GM23338 (cell line): ENCODE measurements at places on chromosomes 11 and 22.

DNA sequence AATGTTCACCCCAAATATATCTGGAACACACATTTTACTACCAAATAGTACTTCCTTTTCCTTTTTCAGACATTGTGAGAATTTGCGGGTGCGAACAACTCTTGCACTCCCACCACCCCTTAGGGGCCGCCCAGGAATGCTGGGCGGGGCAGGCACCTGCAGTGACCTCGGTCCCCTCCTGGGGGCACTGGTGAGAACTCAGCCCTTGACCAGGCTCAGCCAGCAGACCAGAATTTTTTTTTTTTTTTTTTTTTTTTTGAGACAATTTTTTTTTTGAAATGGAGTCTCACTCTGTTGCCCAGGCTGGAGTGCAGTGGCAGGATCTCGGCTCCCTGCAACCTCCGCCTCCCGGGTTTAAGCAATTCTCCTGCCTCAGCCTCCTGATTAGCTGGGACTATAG lies 75.8 kb downstream of the ARHGAP8 start:
- DNase-seq = peak; percentile 66

GRCh38 chr22:28521451-28521850 lies 158.2 kb downstream of the TTC28 start:
- no peak for DNase-seq

- no peak for DNase-seq
Observed at GRCh38 chr11:13929395-13929891, 33.1 kb upstream of the SPON1 start.

DNA sequence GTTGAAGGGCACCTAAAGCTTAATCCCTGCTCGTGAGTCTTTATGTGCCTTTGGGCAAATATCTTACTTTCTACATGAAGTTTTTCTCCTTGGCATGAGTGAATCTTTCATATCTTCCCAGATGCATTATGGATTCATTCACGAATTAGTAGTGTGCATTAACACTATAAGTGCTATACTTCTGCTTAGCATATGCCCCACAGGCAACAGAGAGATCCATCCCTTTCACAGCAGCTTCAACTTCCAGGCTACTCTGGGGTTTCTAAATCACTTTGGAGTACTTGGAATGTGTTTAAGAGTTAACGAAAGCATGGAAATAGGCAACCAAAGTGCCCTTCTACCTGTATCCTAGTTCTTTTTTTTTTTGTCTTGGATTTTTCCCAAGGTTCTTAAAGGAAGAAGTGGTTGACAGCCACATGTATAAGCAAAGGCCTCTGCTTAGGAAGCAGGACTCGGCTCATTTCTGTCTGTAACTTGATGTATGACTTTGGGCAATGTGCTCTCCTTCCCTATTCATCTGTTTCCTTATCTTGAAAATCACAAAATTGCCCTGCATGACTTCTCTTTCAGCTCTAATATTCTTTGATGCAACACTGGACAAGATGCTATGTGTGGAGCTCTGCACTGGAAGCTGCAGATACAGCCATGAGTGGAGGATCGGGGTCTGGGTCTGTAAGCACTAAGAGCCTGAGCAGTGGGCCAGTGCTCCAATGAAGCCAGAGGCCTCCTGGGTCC lies 54.5 kb upstream of the ME3 start:
- DNase-seq = no peak

- DNase-seq = no peak
Observed at GRCh38 chr11:87453531-87454089, 415.9 kb downstream of the TMEM135 start.

DNA sequence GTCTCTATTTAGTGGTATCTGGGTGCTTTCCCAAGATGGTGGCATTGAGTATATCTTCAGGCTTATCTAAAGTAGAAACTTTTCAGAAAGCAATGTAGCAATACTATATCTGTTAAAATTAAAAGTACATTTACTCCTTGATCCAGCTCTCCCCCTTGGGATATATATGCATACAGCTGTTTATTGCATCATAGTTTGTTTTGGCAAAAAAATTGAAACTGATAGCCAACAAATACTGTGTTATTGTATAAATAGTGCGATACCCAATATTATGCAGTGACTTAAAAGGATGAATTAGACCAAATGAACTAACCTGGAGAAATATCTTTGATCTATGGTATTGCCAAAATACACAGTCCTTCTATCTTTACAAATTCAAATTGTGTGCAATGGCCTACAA lies 8.4 kb upstream of the OR10A3 start:
- DNase-seq = no peak

DNA sequence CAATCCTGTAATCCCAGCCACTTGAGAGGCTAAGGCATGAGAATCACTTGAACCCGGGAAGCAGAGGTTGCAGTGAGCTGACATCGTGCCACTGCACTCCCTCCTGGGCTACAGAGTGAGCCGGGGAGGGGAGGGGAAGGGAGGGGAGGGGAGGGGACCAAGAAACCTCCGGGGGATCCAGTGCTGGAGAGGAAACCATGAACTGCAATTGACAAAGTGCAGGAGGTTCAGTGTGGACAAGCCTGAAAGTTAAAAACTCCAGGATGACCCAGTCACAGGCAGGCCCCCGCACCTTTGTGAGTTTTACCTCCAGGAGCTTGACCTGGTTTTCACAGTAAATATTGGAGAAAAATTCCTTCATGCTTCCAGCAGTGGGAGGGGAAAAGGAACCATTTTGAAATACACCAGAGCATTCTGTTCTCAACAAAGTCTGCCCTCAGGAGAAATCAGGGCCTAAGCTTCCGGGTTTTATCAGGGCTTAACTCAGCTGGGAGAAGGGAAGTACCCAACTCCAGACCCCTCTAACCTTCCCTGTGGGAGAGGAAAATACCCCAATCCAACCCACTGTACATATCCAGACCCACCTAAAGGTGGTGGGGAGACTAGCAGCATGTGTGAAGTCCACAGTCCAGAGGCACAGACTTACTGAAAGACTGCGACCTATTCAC lies 15.5 kb upstream of the ZFTA start:
- DNase-seq = no peak

DNA sequence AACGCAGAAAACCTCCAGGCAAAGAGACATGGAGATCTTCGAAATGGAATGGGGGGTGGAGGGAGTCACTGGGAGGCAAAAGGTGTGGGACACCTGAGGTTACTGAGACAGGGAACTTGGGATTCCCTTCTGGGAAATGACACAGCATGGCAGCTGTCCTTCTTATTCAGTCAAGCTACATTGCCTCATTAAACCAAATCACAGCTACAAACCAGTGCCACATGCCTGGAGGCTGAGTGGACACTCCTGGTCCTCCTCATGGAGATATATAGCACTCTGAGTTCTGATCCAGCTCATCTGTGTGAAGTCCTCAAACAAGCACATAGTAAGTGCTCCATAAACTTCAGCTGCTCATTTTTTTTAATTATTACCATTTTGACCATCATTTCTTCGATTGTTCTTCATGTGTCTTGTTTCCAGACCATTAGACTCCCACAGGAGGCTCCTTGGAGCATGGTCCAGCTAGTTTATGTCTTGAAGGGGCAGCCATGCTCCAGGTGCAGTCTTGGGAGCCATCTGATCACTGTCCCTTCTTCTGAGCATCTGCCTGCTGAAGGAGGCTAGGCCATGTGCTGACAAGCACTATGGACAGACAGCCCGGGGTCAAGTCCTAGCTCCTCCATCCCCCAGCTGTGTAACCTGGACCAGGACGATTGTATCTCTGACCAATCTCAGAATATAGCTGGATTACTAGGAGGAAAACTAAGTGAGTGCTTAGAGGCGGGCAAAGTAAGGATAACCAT lies 9.7 kb upstream of the FXYD2 start:
- DNase-seq = no peak

GRCh38 chr11:129611661-129612446 lies 203.8 kb upstream of the TMEM45B start:
- DNase-seq = no peak

- DNase-seq = no peak
Observed at GRCh38 chr11:3781423-3781822, 15.9 kb downstream of the NUP98 start.

DNA sequence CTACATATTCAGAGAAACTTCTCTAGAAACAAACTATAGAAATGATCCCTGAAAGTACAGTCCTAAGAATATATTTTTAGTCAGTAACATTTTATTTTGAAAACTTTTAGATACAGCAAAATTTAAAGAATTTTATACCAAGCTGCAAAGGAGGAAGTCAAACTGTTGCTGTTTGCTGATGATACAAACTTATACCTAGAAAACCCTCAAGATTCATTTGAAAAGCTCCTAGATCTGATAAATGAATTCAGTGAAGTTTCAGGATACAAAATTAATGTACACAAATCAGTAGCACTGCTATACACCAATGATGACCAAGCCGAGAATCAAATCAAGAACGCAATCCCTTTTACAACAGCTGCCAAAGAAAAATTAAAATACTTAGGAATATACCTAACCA lies 10.1 kb downstream of the ZBTB44 start:
- DNase-seq = no peak

- DNase-seq = no peak
Observed at GRCh38 chr11:72792437-72793021, 1.3 kb downstream of the STARD10 start.

- no peak for DNase-seq
Observed at GRCh38 chr11:112318184-112318591, 57.5 kb upstream of the PLET1 start.
